T-cell (primary cell): ENCODE measurements at places on chromosomes 3 and 15.

DNA sequence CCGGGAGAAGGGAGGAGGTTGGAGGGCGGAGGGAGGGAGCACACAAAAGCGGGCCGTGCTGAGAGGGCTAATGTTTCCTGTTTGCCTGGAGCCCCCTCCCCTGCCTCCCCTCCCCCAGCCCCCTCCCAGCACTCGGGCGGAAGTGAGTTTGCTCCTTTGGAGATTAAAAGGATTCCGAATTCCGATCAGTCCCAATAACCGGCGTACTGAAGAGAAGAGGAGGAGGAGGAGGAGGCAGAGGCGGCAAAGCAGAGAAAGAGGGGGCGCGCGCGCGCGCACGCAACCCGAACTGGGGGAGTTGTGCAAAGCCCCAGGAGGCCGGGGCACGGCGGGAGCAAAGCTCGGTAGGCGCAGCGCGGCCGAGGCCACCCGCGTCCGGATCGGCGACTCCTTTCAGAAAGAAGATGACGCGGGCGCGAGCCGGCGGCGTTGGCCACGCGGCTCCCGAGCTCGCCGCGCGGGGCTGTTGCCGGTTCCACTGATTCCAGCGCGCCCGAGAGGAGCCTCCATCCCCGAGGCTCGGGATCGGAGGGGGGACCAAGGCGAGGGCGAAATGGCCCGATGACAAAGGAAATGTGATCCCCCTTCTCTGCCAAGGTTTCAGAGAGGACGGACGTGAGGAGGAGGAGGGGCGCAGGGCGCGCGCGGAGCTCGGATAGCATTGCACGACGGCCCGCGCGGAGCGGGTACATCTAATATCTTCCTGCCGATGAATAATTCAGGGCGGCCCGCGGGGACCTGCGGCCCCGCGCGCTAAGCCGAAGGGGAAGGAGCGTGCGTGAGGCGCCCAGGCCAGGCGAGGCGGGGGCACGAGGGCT is 1.1 kb upstream of the TRIM71 start:
- H3K4me3 ChIP-seq: no peak overlapping the region
- no peak for DNase-seq
- H3K36me3 ChIP-seq: no peaks in the 10 kb centered on the region
- H3K27ac ChIP-seq: no peak overlapping the region
- H3K4me1 ChIP-seq: peaks cover 8% of the 10 kb centered on the region

DNA sequence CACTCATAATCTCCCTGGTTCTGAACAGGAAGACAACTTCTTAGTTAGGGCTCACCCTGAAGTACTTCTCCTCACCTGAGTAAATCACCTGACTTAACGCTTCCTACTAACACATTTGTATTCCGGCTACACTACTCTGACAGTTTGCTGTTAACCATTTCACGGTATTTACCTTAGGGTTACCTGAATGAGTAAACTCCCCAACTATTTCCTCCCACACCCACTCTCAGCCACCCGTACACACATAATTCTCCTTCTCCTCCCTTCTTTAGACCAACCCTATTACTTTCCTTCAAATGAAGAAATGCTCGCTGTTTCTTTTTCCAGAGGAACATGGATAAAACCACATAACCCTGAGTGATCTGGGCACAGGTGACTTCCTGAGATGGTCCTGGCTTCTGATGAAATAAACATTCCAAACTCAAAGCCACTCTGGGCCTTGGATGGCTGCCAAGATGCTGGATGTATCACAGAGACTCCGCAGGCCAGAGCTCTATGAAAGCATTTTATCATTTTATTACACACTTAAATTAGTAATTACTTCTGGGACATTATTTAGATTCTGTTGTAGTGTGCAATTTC is 183.6 kb upstream of the ATP11B start:
- no peaks in the 10 kb centered on the region for H3K36me3 ChIP-seq
- DNase-seq: no peak
- H3K4me3 ChIP-seq: no peak overlapping the region
- no peaks in the 10 kb centered on the region for H3K27me3 ChIP-seq
- H3K4me1 ChIP-seq: no peaks in the 10 kb centered on the region

GRCh38 chr3:41198526-41198925 is 779 bp upstream of the CTNNB1 start:
- no peak for DNase-seq
- no peaks in the 10 kb centered on the region for H3K27me3 ChIP-seq
- no peak overlapping the region for H3K27ac ChIP-seq
- peak overlapping the region; percentile 99 for H3K4me3 ChIP-seq

- H3K4me1 ChIP-seq: no peaks in the 10 kb centered on the region
- no peak overlapping the region for H3K27ac ChIP-seq
- DNase-seq: no peak
- no peak overlapping the region for H3K4me3 ChIP-seq
Observed at GRCh38 chr3:185852635-185853034, 27.8 kb upstream of the IGF2BP2 start.

DNA sequence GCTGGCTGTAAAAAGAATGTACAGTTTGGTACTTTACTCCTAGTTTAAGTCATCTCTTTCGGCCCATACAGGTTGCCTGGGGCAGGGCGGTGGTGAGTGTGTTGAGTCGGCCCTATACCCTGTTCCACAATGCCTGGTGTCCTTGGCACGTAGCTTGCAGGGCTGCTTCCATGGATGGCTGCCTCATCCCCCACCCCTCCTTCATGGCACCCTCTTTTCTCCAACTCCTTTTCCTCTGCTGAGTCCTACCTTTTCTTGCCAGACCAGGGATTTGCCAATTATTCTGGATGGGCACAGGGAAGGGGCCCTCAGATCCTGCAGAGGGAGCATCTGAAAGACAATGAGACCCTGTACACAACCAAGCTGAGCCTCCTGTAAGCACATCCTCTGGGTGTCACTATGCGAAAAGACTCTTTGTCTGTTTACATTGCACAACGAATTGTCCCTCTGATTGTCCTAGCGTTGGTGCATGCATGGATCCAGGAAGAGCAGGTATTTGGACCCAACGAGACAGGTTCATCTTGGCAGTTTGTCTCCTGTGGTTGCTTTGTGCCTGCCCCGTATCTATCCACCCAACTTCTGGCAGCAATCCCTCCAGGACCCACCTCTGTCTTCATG is 73.6 kb upstream of the CGNL1 start:
- H3K4me3 ChIP-seq: no peak overlapping the region
- no peak for DNase-seq
- H3K36me3 ChIP-seq: no peaks in the 10 kb centered on the region

DNA sequence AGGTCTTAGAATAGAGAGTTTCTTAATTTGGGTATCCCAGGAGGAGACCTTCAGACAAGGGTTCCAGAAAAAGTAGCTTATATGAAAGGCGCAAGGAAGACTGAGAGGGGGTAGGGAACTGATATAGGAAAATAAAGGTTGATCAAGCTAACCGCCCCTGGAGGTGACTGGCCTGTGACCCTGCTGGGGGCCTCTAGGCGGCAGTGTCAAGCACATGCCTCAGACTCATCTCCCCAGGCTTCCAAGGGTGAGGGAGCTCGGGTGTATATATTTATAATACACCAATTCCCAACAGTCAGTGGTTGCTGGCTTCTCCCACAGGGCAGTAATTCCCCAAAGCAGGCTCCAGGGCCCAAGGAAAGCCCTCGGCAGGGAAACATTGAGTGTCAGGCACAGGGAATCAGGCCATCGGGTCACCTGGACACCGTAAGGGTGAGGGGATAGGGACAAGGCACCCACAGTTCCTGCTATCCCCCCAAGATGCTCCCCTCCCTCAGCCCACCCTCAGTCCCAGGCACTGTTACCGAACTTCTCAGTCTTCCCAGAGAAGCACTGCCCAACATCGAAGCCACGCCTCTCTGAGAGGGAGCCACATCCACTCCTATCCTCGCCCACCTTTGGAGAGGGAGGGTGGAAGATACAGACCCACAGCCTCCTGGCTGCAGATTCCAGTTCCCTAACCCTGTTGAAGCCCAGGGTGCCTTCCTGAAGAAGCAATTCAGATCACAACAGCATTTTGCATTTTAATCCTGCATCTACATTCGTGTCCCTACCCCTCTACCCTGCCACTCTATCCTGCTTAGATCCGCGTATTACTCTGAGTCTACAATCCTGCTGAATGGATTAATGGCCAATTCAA is 19.5 kb upstream of the CAV3 start:
- no peak overlapping the region for H3K27ac ChIP-seq
- peaks cover 14% of the 10 kb centered on the region for H3K27me3 ChIP-seq
- DNase-seq: no peak
- no peaks in the 10 kb centered on the region for H3K4me1 ChIP-seq

DNA sequence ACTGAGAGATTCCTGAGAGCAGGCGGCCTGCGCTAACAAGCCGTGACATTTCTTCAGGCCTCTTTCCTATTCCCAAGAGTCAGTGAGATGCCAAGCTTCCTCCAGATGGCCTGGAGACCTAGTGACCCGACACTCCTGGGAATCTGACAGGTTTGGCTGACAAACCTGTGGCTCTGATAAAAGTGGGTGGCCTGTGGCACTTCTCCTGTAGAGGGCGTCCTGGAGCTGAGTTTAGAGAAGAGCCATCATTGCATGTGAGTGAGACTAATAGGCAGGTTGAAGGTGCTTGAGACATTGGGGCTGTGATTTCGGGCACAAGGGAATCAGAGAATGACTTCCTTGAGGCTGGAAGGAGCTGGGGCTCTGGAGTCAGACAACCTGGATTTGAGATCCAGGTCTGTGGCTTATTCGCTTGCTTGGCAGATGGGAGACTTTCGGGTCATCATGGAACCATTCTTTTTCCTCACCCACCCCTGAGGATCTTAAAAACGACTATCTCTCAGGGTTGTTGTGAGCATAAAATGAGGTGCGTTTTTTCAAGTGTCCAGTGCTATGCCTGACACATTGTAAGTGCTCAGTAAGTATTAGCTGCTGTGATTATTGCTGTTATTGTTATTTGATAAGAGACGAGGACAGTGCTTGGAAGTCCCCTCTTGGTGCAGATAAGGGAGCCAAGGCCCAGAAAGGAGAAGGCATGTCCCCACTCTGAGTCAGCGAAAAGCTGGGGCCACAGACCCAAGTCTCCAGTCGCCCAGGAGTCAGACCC is 77.2 kb downstream of the SCN10A start:
- no peaks in the 10 kb centered on the region for H3K4me1 ChIP-seq
- no peak overlapping the region for H3K27ac ChIP-seq
- no peak overlapping the region for H3K4me3 ChIP-seq
- DNase-seq: no peak

DNA sequence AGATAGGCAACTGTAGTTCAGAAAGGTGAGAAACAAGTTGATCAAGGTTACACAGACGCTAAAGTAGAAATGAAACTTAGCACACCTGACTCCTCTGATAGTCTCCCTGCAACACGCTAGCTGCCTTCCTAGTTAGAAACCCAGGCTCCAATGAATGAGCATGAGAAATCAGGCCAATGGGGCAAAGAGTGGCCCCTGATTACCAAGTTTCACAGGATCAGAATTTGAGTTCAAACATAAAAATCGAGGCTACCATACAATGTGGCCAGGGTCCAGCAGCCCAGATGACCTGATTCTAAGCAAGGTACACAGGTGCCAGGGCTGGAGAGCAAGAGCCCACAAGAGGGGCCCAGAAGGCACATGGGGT is 7.7 kb downstream of the PLD1 start:
- no peaks in the 10 kb centered on the region for H3K4me1 ChIP-seq
- no peaks in the 10 kb centered on the region for H3K27me3 ChIP-seq
- H3K36me3 ChIP-seq: no peaks in the 10 kb centered on the region

GRCh38 chr15:29452881-29453731 is 183.5 kb upstream of the NSMCE3 start:
- peaks cover 7% of the 10 kb centered on the region for H3K27me3 ChIP-seq
- H3K36me3 ChIP-seq: no peaks in the 10 kb centered on the region
- H3K4me3 ChIP-seq: no peak overlapping the region

DNA sequence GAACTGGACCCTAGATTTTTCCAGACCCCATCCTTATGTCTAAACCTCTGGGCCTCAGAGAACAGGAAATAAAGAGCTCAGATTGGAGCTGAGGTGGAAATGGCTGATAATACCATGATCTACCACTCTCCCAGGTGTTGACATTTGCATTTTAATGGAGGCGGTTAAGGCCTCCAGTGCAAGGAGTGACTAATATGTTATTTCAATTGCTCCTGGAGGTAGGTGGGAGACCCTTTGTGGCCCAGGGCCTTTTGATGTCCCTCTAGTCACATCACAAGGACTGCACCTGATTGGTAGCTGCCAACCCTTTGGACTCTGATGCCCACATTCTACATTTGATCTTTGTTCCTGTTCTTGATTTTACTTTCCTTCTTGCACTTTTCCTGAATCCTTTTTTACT is 9.0 kb upstream of the ADCY5 start:
- H3K4me1 ChIP-seq: no peaks in the 10 kb centered on the region
- H3K36me3 ChIP-seq: no peaks in the 10 kb centered on the region
- H3K27me3 ChIP-seq: peaks cover 28% of the 10 kb centered on the region
- no peak for DNase-seq
- H3K4me3 ChIP-seq: no peak overlapping the region

DNA sequence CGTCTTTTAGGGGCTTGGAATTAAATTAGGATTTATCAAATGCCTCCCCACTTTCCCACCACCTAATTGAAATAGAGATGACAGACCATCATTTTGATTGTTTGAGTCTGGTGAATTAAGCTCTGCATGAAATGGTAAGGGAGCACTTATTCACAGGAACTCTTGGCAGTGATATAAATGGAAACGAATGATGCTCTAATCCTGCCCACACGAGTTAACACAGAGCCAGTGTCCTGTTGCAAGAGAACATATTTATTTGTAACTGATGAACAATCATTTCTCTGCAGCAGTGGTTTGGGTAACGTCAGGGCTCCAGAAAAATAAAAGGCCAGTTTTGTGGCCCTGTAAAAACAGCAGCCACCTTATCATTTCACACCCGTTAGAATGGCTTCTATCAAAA is 163.3 kb downstream of the FEZF2 start:
- no peaks in the 10 kb centered on the region for H3K4me1 ChIP-seq
- H3K4me3 ChIP-seq: no peak overlapping the region
- H3K27ac ChIP-seq: no peak overlapping the region
- no peaks in the 10 kb centered on the region for H3K36me3 ChIP-seq
- no peak for DNase-seq

GRCh38 chr15:50315814-50316630 is 39.0 kb downstream of the GABPB1 start:
- H3K4me1 ChIP-seq: peaks cover 7% of the 10 kb centered on the region
- no peak overlapping the region for H3K27ac ChIP-seq
- DNase-seq: no peak
- no peaks in the 10 kb centered on the region for H3K36me3 ChIP-seq
- H3K27me3 ChIP-seq: no peaks in the 10 kb centered on the region

GRCh38 chr3:188788621-188789081 is 383.1 kb upstream of the TPRG1 start:
- no peaks in the 10 kb centered on the region for H3K27me3 ChIP-seq
- H3K4me1 ChIP-seq: peaks cover 6% of the 10 kb centered on the region
- no peak overlapping the region for H3K27ac ChIP-seq
- no peaks in the 10 kb centered on the region for H3K36me3 ChIP-seq

DNA sequence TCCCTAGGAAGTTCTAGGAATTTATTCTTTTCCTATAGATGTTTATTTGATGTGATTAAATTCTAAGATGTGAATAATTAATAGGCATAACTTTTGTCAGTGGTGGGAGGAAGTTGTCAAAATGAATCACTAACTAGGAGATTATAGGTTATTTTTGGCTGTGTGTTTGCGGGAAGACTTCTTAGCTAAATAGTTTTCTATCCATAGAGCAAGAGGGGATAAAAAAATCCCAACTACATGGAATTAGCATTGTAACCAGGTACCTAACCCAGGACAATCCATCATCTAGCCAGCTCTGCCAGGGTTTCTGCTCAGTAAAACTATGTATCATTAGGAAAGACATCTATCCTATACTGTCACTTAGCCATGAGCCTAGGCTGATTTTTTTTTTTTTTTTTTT is 23.9 kb downstream of the SLC30A4 start:
- no peaks in the 10 kb centered on the region for H3K4me1 ChIP-seq
- H3K4me3 ChIP-seq: no peak overlapping the region
- no peaks in the 10 kb centered on the region for H3K27me3 ChIP-seq
- H3K36me3 ChIP-seq: no peaks in the 10 kb centered on the region
- DNase-seq: no peak
- H3K27ac ChIP-seq: no peak overlapping the region
